Fibroblast of lung (primary cell): ENCODE measurements at places on chromosomes 4 and X. TPM values are rescaled to one million over a fixed set of nuclear protein-coding genes. Genes with fewer than 3 reads are reported as not detected.
A peak's percentile ranks its signal among the peaks of the same experiment; 100 is the strongest.

DNA sequence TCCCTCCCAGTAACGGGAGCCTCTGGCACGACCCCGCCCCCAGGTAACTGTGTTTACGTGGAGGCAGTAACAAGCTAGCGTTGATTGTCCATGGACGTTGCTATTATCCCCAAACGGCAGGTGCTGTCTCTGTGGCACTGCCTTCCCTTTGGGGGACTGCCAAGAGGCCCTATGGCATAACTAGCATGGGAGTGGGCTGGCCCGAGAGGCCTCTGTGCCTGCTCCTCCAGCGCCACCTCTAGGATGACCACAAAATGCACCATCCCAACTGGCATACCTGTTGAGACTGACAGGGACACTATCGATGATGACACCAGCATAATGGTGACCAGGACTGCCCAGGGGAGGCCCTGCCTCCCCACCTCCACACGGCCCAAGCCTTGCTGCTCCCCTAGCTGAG is 1.5 kb downstream of the SRPK3 start:
- DNase-seq: no peak

DNA sequence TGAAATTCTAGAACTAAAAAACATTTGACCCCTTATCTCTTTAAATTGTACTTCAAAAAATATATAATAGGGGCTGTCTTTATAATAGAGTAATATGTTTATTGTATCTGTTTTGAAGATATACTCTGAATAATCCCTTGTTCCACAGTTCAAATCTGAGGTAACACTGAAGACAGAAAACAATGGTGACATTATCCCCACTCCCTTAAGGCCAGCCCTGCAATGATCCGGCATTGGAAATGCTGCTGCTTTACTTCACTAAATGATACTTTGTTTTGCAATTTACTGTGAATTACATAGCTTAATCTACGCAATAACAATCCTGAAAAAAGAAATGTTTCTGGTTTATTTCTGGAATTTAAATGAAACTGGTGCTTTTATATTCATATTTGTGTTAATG is 34.4 kb upstream of the ZFP42 start:
- no peak for DNase-seq

GRCh38 chr4:5780831-5781480 is 70.0 kb downstream of the EVC start:
- peak; percentile 52 for DNase-seq

DNA sequence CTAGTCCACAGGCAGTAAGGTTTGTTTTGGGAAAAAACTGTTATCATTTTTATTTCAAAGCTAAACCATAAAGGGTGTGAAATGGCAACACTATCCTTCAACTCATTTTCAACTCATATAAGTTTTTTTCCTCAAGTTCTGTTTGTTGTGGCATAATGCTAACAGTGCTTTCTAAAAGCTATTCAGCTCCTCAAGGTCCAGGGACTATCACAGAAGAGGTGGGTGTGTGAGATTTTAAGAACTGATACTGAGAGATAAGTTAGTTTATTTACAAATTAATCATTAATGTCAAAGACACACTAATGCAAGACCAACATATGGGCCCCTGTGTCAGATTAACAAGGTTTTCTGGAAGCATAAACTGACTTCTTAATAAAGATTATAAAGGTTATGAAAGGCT is 11.8 kb downstream of the UGT2B15 start:
- DNase-seq: no peak

DNA sequence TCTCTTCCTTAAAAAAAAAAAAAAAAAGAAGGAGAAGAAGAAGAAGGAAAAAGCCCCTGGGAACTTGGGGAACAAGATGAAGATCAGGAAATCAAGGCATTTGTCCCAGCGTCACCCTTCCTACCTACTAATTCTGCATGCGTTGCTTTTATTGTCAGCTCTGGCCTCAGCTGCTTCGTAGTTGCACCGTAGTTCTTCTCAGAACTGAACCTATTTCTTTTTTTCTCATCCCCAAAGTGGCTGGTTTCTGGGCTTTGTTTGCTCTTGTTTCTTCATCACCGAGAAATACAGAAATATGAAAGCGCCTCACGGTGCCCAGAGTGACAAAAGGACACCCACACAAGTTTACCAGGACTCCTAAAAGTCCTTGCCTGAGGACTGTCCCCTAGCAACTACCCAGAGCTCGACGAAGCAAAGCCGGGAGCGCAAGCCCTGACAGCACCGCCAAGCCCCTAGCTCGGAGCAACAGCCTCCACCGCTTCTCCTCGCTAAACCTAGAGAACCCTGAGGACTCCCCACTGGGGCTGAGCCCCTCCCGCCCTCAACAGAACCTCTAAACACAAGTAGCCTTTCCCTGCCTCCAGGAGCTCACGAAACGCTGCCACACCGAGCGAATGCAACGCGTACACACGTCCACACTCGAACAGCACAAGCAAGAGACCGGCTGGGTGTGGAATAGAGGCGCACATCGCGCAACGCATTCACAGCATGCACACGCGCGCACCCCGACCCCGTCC is 710 bp downstream of the PRKG2 start:
- DNase-seq: peak; percentile 25

DNA sequence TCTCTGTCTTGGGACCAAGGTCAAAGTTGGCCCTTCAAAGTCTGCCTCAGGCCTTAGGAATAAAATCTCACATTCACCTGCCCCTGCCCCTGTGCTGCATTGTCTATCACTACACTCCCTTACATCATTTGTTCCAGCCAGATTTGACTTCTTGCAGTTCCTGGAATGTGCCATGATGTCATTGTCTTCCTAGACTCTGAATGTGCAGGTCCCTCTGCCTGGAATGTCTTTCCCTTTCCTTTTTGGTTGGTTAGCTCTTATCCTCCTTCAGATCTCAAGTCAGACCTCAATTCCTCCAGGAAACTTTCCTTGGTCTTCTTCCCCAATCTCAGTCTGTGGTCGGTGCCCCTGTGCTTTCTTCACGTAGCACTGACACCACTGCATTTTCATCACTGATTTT is 67.7 kb upstream of the EFNB1 start:
- DNase-seq: no peak

DNA sequence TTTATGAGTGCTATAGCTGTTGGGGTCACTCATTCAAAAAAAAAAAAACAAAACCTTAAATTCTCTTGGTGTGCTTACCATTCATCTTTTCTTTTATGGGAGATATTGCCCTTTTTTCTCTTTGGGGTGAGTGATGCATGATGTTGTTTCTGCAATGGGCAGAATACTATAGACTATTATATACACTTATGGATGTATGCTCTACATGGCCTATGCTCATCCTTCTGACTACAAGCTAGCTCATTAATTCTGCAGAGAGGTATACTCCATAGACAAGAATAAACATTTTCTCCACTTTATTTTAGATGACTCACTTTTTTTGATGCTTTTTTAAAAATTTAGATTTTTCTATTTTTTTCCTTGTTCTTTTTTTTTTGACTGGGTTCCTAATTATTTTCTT is 160.3 kb upstream of the ANK2 start:
- no peak for DNase-seq

The STPG2 gene
- not detected in 2 replicates for polyA plus RNA-seq
